ENCODE measurements at places on chromosomes 13 and 19. TPM values are rescaled to one million over a fixed set of nuclear protein-coding genes. Genes with fewer than 3 reads are reported as not detected.

Gene SIAH3
- total RNA-seq = not detected

Gene FFAR3
- not detected for total RNA-seq

Gene ZMYM5
- 23.5 TPM for total RNA-seq

Gene GPR12
- not detected for total RNA-seq

Gene ZBTB32
- not detected for total RNA-seq

Gene CBY2
- total RNA-seq = not detected

Gene TLE6
- total RNA-seq = 2.3 TPM

Gene IL4I1
- total RNA-seq = 0.24 TPM

Gene IRS2
- 20.9 TPM for total RNA-seq

Gene BORA
- total RNA-seq = 6.0 TPM

Gene PPM1N
- 0.61 TPM for total RNA-seq

Gene RNF113B
- not detected for total RNA-seq

Gene KLHL1
- total RNA-seq = not detected

Gene PSG2
- total RNA-seq = 0.65 TPM

Gene NXNL1
- not detected for total RNA-seq

Gene CEACAM8
- total RNA-seq = not detected

Gene CIC
- total RNA-seq = 47.1 TPM

Gene TEX101
- not detected for total RNA-seq

Gene TNFRSF19
- 45.2 TPM for total RNA-seq

Gene KCNN4
- 6.0 TPM for total RNA-seq

Gene PIN1
- 56.8 TPM for total RNA-seq

Gene SYNGR4
- total RNA-seq = not detected

Gene COG3
- 56.8 TPM for total RNA-seq
